Stimulated activated CD8-positive, alpha-beta memory T cell treated with anti-CD3 and anti-CD28 coated beads, Interleukin-7, amount 100 ng/mL, for 4 hours (primary cell): ENCODE measurements at places on chromosomes 6 and 20.

DNA sequence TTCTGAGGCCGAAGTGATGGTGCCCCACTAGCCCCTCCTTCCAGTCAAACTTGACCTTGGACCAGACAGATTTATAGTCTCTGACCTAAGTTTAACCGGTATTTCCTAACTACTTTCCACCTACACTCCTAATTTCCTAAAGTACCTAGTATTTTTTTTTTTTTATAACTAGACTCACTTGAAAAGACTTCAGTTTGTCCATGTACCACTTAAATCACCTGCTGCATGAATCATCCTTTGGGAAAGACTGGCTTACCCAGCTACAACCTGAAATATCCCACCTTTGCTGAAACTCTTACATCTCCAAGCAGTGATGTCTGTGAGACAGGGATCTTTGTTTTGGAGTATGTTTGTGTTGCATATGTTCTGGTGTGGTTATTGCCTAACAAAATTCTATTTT lies 71.1 kb downstream of the ZDHHC14 start:
- DNase-seq: no peak

DNA sequence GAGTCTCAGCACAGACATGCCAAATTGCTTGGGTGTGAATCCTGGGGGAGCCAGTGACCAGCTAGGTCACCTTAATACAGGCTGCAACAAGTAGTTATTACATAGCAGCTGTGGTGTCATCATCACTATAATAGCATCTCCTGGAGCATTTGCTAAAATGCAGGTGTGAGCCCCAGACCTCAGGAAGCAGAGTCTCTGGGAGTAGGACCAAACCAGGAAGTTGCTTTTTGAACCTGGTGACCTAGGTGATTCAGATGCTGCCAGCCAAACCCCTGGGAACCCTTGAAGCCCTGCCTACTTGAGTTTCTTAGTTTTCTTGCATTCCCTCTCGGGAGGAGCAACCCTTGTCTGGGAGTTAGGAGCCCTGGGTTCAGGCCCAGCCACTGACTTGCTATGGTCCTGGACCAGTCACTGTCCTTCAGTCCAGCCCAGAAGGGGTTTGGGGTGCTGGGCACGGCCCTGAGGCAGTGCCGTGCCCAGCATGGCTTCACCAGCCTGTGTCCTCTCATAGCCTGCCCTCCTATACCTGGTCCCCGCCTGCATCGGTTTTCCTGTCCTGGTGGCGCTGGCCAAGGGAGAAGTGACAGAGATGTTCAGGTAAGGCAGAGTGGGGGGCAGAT lies 39.3 kb upstream of the ID1 start:
- DNase-seq: no peak

GRCh38 chr20:40339661-40340449 lies 349.2 kb downstream of the MAFB start:
- DNase-seq: no peak

DNA sequence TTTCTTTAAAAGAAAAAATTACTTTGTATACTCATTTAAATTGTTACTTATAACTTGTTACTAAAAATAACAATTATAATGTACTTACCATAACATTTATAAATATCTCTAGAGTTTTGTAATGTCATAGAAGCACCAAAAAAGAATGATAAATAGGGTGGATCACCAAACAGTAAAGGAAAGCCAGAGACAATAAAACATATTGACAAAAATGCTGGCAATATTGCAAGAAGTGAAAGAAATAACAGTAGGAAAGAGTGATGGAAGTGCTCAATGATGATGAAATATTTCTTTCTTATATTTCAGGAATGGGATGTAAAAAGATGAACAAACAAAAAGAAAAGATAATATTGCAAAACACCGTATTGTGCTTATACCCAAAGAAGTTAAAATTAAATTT lies 301.7 kb downstream of the CENPW start:
- no peak for DNase-seq

- no peak for DNase-seq
Observed at GRCh38 chr6:80932359-80932758, 820.1 kb downstream of the TENT5A start.

DNA sequence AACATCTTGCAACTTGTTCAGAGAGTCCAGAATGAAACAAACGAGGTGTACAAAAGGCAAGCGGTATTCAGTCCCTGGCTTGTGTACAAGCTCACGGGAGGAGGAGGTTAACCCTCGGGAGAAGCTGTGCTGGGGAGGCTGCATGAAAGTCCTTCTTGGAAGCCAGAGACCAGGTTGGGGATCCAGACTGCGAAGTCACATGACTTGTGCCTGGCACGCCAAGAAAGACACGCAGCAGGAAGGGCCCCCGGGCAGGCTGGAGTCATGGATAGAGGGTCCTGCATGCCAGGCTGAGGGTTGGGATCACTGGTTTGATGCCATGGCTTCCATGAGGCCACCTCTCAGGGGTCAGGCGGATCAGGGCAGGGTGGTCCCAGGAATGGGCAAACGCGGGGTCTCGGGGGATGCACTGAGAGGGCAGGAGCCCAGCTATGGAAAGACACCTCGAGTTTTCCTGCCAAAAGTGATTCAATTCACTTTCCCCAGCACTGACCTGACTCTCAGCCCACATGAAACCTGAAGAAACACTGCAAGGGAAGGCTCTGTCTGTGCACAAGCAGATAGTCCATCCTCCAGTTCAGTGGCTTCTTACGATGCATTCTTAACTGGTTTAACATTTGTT lies 79.4 kb downstream of the DLL1 start:
- no peak for DNase-seq

GRCh38 chr6:38750968-38751615 lies 36.0 kb downstream of the DNAH8 start:
- DNase-seq: no peak

DNA sequence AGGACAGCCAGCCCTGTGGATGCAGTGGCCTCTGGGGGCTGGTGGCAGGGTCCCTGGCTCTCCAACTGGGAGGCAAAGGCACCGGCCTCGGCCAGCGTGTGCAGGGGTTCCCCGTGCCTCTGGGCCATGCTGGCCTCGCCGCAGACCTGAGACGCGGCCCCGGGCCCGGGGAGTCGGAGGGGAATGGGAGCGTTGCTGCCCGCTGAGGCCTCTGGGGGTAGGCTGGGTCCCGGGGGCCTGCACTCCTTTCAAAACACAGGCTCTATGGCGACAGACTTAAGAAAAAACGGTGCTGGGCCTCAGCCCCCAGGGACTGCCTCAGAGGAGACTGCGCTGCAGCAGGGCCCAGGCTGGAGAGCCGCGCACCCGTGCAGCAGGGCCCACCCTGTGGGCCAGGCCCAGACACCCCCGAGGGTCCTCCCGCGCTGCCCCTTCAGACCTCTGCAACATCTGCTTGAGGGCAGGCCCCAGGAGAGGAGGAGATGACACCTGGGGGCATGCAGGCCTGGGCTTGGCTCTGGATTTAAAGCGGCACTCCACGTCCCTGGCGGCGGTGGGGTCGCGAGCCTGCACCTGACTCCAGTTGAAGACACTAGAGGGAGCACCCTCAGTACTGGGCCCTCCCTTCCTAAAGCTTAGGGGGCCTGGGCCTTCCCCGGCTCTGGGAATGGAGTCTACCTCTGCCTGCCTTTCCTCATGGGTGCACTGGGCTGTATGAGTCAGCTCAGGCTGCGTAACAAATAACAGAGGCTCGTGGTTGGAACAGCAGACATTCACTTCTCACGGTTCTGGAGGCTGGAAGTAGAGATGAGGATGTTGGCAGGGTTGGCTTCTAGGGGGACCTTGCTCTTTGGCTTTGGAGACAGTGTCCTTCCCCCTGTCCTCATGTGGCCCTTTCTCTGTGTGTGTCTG lies 117.4 kb upstream of the RPS6KA2 start:
- no peak for DNase-seq

DNA sequence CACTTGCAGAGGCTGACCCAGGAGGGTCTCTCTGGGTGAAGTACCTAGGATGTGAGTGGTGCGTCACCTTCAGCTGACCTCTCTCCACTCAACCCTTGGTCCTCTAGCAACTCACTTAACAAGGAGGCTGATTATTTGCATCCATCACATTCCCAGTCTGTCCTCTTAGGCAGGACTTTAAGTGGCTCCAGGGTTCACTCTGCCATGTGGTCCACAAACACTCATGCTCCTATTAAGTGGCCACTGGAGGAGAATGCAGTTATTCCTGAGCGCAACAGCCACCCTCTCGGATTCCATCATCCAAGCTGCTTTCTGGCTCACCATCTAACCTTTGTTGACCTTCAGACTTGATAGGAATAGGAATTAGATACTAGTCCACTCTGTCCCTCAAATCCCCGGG lies 61.1 kb upstream of the SCAF8 start:
- no peak for DNase-seq

GRCh38 chr6:388202-388903 lies 3.2 kb upstream of the IRF4 start:
- DNase-seq: no peak

GRCh38 chr6:169714178-169714577 lies 10.1 kb downstream of the PHF10 start:
- DNase-seq: no peak

DNA sequence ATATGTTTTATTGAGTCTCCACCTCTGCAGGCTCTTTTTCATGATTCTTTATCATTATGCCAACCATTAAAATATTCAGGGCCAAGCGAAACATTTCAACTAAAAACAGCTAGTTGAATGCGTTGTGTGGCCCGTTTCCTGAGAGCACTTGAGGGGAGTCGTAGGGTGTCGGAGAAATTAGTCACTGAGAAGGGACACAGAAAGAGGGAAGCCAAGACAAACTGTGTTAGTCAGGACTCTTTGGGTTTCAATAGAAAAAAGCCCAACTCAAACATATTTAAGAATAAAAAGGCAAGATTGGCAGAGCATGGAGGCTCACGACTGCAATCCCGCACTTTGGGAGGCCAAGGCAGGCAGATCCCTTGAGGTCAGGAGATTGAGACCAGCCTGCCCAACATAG lies 58.9 kb downstream of the MAFB start:
- no peak for DNase-seq

- DNase-seq: no peak
Observed at GRCh38 chr20:44770484-44771171, 25.0 kb downstream of the KCNK15 start.

- no peak for DNase-seq
Observed at GRCh38 chr6:159529934-159530333, 163.1 kb downstream of the SOD2 start.

GRCh38 chr6:166474721-166475565 lies 92.2 kb upstream of the MPC1 start:
- DNase-seq: no peak

- DNase-seq: no peak
Observed at GRCh38 chr20:32479012-32479411, 106.1 kb downstream of the NOL4L start.

GRCh38 chr6:37020812-37021211 lies 15.4 kb downstream of the FGD2 start:
- no peak for DNase-seq

DNA sequence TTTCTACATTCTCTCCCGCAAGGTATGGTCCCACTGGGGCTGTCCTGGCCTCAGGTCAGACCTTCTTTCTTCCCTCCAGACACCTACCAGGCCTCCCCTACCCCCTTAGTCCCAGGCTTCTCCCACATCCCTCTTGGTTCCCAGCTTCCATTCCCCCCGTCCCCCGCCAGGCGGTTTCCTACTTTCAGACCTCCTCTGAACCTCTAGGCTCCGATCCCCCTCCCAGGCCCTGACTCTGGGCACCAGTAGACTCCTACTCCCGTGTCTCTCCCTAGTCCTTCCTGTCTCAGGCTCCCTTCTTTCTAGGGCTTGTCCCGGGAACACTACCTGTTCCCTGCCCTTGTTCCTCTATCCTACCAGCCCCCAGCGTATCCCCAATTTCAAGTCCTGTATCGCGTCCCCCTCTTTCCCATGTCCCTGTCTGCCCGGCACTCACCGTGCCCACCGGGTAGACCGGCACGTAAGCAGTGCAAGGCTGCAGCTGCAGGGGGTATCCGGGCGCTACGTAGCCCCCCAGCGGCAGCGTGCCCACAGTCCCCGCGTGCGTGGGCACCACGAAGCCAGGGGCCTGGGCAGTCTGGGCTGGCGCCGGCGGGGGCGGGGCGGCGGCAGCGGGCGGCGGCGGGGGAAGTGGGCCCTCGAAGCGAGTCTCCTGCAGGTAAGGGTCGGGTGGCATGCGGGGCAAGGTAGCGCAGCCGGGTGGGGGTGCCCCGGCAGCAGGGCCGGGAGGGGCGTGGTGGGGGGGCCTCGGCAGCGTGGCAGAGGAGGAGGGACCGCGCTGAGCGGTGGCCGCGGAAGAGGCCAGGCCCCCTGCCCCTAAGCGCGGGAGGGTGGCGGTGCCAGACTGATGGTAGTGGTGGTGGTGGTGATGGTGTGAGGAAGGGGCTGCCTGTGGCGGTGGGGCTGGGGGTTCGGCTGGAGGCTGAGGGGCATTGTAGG lies 1.5 kb downstream of the PRRT1 start:
- no peak for DNase-seq

DNA sequence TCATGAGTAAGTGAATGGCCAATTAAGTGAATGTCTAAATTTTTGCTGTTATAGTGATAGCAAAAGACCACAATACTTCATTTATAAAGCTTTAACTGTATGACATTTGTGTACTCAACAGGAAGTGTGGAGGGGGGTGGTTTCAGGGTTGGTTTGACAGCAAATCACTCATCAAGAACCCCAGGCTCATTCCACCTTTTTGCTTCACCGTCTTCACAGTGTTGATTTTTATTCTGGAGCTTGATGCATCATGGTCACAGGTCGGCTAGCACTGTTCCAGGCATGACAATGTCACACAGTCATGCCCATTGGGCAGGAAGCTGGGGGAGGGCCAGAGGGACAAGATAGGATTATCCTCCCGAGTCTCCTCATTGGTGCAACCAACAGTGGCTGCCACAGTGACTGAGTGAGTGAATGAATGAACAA lies 75.0 kb downstream of the MDGA1 start:
- no peak for DNase-seq

- DNase-seq: no peak
Observed at GRCh38 chr6:166738386-166739116, 111.5 kb upstream of the RPS6KA2 start.

DNA sequence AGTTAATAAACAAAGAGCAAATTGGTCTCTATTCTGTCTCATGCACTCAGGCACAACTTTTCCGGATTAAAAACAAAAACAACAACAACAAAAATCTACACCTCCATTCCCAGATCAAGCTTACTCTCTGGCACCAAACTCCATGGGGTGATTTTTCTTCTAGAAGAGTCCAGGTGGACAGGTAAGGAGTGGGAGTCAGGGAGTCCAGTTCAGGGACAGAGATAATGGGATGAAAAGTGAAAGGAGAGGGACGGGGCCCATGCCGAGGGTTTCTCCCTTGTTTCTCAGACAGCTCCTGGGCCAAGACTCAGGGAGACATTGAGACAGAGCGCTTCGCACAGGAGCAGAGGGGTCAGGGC lies 437 bp upstream of the HLA-A start:
- DNase-seq: no peak

DNA sequence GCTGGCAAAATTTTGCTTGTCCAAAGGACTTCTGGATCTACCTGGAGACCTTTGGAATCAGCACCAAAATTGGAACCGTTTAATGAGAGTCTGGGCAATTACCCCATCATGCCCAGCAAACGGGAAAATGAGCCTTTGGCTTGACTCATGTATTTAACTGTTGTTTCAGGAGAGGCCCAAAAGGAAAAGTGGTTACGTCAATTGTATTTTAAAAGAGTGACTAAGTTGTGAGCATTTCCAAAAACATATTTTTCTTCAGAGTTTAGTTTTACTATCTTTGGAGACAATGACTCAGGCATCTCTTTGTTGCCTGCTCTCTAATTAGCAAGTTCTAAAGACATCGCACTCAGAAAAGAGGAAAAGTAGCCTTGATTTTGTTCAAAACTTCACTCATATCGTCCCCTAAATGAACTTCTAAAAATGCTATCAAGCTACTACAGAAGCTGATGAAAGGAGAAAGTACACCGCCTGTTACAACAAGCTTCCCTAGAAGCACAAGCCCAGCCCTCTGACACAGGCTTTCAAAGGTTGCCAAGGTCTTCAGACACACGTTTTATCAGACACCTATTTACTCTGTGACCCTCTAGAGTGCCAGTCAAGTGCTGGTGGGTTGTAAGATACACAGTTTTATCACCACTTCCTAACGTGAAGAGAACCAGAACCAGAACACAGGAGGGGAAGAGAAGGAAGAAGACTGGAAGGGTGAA lies 146.2 kb downstream of the TBX18 start:
- no peak for DNase-seq
